ENCODE measurements at places on chromosomes 7 and 10.

- no peak for DNase-seq
Measured at GRCh38 chr10:100829097-100829870, 83.5 kb upstream of the SLF2 start.

DNA sequence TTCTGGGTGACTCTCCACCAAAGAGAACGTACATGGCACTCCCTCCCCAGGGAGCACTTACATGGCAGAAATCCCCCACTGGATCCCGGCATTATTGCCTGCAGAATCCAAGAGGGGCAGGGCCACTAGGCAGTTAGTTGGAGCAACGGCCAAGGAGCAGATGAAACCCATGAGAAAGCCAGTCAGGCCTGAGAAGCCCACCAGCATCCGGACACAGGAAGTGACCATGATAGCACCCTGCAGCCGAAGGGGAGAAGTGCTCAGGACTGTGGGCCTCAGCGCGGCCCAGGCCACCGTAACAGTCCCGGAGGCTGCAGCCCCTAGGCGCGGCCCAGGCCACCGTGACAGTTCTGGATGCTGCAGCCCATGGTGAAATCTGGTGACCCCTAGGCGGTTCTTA lies 43.5 kb downstream of the STRA8 start:
- DNase-seq: no peak

DNA sequence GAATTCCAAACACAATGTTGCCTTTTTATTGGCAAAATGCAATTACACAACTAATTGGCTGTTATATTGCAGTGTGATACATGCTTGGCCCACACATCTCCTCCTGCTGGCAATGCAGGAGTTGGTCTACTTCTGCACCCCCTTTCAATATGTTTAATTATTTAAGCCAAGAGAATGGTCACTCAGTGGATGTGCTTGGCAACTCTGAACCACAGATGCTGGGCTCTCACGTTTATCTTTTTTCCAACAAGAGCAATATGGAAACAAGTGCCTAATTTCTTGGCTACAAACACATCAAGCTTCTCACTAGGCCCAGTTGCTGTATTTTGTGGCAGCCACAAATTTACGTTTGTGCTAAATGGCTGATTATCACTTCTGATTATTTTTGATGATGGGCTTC lies 1149.2 kb upstream of the CELF2 start:
- no peak for DNase-seq

GRCh38 chr10:62658516-62658915 lies 146.0 kb upstream of the ADO start:
- no peak for DNase-seq

DNA sequence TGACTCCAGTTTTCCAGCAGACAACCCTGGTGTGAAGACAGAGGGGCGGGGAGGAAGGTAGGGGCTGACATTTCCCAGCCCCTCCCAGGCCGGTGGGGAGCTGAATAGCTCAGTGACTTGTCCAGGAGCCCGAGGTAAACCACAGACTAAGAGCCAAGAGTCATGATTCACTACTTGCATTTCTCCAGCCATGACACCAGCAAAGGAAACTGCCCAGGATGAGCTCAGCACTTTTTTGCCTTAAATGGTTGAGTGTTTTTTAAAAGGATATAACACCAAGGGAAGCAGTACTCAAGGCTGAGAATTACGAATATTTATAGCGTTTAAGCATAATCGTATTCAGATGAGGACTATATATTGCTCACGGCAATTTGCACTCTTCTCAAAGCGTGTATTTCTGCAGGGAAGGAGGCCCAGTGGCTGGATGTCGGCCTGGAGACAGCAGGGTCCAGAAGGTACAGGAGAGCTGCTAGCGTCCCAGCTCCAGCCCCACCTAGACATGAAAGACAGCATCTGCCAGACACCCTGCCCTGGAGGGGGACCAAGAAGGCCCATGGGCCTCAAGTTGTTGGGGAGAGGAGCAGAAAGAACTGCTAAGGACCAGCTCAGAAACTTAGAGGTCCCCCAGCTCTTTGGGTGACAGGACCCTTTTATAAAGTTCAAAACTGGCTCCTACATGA lies 141.4 kb downstream of the GRID1 start:
- DNase-seq: no peak

DNA sequence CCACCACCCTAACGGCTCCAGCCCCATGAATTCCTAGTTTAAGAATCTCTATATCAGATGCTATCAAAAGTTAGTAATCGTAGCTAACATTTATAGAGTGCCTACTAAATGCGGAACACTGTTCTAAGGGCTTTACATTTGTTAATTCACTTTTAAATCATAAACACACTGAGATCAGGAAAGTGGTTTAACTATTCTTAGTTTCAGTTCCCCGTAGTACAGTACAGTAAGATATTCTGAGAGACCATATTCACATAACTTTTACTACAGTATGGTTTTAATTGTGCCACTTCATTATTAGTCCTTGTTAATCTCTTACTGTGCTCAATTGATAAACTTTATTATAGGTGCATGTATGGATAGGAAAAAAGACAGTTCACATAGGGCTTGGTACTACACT lies 22.5 kb downstream of the SYPL1 start:
- DNase-seq: no peak

DNA sequence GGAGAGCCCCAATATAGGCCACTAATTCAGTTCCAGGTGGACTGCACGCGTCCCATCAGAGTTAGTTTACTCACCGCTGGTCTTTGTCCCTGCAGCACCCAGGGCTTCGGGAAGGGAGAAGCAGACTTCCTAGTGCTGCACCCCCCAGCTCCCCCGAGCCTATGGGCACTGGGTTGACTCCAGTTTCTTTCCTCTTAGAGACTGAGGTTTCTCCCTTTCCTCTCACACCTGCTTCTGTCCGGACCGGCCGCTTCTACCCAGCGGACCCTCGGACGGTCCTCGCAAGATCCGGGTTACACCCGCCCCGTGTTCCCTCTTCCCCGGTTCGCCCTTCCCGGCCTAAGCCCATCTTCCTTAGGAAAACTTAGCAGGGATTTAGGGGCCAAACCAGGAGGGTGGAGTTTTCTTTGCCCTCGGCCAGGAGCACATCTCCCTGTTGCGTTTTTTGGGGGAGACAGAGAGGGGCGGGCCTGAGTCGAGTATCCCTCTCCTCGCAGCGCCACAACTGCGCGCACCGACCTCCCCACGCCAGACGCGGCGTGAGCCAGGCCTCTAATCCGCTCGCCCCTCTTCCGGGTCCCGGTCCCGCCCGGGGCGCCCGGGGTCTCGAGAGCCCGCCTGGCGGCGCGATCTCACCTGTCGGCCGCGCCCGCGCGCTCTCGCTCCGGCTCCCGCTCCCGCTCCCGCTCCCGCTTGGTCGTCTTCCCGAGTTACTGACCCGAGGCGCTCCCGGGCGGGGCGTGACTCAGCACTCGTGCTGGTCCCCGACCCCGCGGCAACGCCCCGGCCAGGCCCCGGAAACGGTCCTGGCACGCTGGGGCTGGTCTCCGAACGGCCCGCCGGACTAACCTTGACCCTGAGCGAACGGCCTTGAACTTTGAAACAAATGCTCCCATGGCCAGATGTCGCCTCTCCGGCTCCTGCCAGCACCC lies at the start of gene AIFM2:
AIFM2 (minus strand) TSS at position 728 of the 932 bp plus-strand sequence. CDS start 8,741 bp downstream, outside the sequence.
- no peak for DNase-seq

GRCh38 chr10:130341356-130341755 lies 205.2 kb downstream of the GLRX3 start:
- no peak for DNase-seq

GRCh38 chr7:121182902-121183301 lies 145.9 kb upstream of the WNT16 start:
- no peak for DNase-seq

DNA sequence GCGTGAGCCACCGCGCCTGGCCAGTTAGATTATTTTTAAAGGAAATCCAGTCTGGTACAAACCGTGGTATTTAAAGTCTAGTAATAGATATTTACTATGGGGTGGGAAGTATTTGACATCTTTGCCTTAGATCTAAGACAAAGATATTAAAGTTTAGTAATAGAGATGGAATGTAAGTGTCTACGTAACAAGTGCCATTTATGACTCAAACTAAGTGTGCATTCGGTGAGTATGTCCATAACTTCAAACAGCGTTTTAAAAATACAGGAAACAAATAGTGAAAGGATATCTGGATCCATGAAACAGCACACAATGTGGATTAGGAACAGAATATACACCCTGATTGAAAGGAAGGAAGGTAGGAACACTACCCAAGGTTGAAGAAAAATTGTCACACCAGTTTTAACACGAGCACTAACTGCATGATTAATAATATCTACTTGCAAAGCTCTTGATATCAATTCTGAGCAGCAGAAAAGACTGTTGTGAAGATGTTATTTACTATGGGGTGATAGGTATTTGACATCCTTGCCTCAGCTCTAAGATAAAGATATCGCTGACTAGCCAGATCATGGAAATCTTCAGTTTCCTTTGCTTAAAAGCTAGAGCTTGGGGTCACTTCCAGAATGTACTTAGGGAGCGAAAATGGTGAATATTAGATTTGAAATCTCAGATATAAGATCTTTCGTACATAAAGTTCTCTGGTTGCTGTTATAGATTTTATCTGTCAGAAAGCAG lies 48.7 kb downstream of the EPC1 start:
- DNase-seq: no peak

DNA sequence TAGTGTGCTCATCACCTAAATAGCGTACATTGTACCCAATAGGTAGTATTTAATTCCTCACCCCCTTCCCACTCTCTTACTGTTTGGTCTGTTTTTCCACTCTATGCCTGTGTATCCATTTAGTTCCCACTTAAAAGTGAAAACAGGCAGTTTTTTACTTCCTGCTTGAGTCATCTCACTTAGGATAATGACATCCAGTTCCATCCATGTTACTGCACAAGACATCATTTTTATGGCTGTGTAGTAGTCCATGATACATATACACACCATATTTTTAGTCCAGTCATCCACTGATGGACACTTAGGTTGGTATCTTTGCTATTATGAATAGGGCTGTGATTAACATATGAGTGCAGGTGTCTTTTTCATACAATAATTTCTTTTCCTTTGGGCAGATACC lies 10.1 kb downstream of the STK17A start:
- DNase-seq: no peak

- DNase-seq: no peak
Measured at GRCh38 chr7:137287651-137288258, 55.8 kb downstream of the PTN start.

DNA sequence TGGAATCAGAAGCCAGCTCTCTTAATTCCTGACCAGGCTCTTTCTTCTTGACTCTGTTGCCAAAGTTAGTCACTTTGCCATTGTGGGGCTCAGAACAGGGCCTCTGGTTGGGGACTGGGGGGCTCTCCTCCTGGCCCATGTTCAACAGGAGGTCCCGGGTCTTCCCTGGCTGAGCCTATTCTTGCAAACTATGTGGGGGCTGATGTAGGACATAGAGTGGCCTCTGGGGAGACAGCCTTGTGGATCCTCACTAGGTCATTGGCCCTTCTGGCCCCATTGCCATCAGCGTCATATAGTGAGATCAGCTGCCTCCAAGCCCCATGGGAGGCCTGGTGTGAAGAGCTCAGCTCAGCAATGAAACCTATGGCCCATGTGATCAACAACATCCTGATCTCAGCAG lies 77.6 kb upstream of the LEP start:
- no peak for DNase-seq

All from hippocampal formation (tissue), 2 donors.